ENCODE measurements at places on chromosomes 5 and 9. TPM values are rescaled to one million over a fixed set of nuclear protein-coding genes. Genes with fewer than 3 reads are reported as not detected.

Gene CCDC192
- not detected for total RNA-seq

Gene KCTD16
- 3.2 TPM for total RNA-seq

Gene SLCO4C1
- total RNA-seq: 0.24 TPM

Gene PCDHA1
- total RNA-seq: 0.09 TPM

Gene NDOR1
- 6.3 TPM for total RNA-seq

Gene CATSPER3
- total RNA-seq: 1.3 TPM

Gene INSL6
- 0.23 TPM for total RNA-seq

Gene ZCCHC9
- 6.3 TPM for total RNA-seq

Gene C9
- not detected for total RNA-seq

Gene NR5A1
- total RNA-seq: not detected

Gene DNAI1
- total RNA-seq: 0.21 TPM

Gene PCDHA4
- total RNA-seq: 3.1 TPM
